Astrocyte (in vitro differentiated cells and primary cell): ENCODE measurements at places on chromosomes 5 and 9. TPM values are rescaled to one million over a fixed set of nuclear protein-coding genes. Genes with fewer than 3 reads are reported as not detected.

DNA sequence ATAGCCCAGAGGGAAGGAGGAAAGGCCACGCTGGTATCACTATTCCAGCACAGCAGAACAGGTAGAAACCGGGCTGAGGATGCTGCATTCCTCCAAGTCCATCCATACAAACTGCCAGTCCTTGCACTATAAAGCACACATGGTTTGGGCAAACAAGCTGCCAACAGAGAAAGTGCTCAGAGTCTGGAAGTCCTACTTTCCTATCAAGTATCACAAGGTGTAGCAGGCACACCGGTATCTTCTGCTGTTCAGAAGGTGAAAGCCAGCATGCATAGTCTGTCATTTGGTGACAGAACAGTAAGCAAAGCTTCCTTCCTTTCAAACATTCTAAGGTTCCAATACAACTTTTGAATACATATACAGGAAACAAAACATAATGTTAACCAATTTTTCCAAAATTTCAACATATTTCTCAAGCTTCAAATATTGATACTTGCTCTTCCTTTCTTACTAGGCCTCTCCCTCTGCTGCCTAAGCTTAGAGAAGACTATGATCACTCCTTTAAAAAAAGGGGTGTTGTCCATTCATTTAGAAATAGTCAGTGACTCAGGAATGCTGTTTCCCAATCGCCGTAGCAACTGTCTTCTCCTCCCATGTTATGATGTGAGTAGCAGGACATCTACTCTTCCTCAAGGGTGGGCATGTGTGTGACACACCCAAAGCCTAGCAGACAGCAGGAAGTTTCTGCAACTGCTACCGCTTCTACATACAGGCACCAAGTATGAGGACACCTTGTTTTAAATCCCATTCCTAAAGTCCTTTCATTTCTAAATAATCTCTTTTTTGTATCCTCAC is 14.7 kb downstream of the DIAPH1 start:
- DNase-seq = peak; percentile 87

GRCh38 chr5:119361594-119362125 is 5.8 kb downstream of the TNFAIP8 start:
- DNase-seq = no peak

DNA sequence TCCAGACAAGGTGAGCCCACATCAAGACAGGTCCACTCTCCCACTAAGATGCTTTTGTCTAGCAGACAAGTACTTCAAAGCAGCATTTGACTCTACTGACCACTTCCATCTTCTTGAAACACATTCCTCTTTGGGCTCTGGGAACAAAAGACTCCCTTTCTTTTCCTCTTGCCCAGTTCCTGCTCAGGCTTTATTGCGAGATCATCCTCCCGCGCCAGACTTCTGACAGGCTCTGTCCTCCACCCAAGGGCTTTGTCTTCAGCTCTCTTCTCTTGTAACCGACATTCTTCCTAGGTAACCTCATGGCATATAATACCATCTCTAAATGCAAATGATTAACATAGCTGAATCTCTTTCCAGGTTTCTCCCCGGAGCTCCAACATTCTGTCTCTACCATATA is 85.8 kb downstream of the NUDT12 start:
- no peak for DNase-seq

DNA sequence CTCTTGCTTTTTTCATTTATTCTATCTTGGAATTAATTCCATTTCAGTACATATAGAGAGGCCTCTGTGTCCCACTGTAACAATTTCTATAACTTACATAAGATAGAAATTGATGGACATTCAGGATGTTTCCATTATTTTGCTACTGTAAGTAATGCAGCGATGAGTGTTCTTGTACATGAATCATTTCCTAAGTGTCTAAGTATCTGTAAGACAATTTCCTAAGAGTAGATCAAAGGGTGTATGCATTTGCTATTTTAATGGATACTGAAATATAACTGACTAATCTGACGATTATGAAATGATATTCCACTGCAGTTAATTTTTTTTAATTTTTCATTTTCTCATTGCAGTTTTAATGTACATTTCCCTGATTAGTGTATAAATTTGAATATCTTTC is 23.0 kb upstream of the RBM22 start:
- DNase-seq = no peak

DNA sequence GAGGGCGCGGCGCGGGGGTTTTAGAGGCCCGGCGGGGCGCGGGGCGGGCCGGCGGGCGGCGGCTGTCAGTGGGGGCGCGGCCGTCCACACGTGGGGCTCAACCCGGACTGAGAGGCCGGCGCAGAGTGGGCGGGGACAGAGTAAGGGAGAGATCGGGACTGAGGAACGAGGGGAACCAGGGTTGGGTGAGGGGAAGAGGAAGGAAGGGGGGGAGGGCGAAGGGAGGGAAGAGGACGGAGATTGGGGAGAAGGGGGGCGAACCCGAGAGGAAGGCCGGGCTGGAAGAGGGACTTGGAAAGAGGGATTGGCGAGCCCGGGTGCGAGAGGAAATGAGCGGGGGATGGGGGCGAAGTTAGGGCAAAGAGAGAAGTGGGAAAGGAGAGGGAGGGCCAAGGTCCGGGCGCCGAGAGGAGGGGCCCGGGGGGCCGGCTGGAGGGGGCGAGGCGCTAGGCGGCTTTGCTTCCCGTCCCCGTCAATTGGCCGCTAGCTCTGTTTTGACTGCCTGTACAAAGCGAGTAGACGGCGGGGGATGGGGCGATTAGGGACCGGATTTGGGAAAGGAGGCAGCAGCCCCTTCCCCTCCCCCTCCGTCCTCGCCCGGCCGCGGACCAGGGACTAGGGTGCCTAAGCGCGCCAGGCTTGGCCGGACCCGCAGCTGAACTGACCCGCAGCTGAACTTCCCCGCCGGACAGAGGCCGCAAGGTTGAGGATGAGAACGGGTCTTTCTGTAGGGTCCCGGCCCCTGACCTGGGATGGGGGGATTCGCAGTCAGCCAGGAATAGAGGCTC is 399 bp upstream of the FBN2 start:
- peak; percentile 62 for DNase-seq

DNA sequence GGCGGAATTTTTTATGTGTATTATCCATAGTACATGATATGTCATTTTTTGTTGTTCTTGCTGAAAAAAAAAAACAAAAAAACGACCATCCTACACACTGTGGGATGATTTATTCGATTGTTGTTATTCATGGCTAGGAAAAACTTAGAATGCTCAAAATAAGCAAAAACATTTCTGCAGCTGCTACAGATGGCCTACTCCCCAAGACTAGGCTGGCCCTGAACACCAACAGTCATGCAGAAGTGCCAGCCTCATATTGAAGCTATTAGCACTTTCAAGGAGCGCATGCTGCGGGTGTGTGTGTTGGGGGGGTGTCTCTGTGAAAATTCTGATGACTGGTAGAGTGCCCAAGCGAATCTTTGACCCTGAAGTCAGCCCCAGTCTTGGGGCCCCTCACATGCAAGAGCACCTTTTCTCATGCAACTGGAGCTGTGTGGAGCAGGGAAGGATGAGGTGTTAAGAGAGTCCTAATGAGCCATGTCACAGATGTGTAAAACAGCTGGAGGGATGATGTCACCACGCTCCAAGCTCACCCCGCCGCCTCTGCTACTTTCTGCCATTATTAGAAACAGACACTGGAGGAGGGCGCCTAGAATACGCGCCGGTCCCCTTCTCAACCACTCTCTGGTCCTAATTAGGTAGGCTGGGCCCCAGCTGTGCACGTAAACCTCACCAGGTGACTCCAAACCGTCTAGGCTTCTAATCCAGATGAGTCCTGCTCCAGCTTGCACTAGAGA is 61.0 kb upstream of the SMIM23 start:
- no peak for DNase-seq

- DNase-seq = peak; percentile 20
Measured at GRCh38 chr5:10145923-10146401, 103.7 kb downstream of the ATPSCKMT start.

DNA sequence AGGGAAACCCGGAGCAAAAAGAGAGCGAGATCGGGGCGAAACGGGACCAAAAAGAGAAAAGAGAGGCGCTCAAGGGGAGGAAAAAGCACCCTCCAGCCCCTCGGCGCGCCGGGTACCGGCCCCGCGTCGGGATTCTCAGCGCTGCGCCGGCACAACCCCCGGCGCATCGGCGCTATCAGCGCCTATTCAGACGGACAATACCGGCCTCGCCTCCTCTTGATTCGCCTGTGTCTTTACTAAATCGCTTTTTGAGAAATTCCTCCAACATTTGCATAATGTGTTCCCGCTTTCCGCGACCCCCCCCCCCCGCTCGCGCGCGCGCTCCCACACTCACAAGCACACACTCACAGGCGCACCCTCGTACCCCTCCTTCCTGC is 578 bp downstream of the LHX6 start:
- no peak for DNase-seq

DNA sequence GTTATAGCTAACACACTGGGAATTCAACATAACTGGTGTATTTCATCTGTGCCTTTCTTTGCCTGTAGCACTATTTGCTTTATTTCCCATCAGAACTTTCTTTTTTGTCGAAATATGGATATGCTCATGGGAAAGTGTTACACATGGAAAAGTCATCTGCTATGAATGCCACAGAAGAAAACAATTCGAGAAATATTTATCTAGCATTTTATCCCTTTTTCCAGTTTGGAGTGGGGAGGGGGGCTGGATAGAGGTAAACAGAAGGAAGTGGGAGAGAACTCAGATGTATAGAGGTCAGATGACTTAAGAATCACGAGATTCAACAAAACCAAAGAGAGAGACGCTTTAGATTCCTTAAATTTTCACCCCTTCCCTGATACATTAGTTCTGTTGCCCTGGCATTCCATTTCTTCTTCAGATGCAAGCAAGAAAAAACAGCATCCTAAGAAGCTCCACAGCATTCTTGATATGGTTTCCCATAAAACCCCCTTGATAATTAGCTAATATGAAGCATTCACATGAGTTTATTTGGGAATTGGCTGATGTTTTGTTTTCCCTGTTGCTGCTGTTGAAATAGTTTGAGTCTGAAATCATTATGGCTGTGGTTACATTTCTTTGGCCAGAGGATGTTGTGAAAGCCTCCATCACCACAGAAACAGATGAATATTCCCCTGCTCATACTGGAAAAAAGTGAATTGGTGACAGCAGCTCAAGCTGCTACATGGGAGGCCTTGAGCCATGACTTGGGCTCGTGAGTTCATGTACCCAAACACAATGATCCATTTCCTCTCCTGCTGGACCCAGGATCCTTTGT is 335.8 kb upstream of the DAB2 start:
- DNase-seq = peak; percentile 97

DNA sequence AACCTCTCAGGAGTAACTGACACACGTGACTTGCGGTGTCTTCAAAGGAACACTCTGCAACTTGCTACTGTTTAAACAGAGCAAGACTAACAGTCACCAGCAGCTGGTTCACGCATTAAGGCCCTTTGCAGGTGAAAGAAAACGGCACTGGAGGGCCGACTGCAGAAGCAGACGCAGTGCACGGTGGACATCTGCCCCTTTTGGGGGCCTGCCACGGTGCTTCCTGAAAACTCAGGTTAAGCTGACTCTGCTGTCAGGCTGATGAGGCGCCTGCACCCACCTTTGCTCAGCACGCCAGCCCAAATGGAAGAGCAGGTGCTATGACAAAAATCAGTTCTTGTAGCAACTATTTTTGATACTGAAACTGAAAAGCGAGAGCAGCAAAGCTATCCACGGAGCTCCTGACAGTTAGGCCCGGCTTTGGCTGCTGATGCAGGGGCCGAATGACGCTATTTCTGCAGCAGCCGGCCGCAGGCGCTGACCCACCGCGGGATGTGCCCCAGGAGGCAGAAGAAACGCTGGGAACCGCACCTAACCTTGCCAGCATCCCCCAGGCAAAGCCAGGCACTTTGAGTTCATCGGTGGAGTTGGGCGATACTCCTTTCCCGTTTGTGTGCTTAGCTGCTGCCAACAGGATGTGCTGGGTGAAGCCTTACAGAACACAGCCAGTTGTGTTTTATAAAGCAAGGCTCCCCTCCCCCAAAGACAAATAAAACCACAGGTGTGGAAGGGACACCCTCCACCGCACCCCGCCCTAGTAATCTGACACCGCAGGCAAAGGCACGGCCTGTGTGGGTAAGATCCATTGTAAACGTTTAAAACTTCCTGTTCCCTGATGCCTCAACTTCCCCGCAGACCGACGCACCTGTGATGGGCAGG is 21.1 kb upstream of the TERT start:
- no peak for DNase-seq

GRCh38 chr9:109427886-109428285 is 70.2 kb downstream of the PTPN3 start:
- DNase-seq = no peak

- peak; percentile 50 for DNase-seq
Measured at GRCh38 chr5:25414742-25415141, 770.0 kb upstream of the CDH10 start.

- DNase-seq = peak; percentile 18
Measured at GRCh38 chr5:67643536-67643935, 446.9 kb upstream of the CD180 start.

- no peak for DNase-seq
Measured at GRCh38 chr5:91052977-91053740, 330.0 kb downstream of the ARRDC3 start.

- no peak for DNase-seq
Measured at GRCh38 chr9:135707252-135708138, 5.5 kb downstream of the KCNT1 start.

DNA sequence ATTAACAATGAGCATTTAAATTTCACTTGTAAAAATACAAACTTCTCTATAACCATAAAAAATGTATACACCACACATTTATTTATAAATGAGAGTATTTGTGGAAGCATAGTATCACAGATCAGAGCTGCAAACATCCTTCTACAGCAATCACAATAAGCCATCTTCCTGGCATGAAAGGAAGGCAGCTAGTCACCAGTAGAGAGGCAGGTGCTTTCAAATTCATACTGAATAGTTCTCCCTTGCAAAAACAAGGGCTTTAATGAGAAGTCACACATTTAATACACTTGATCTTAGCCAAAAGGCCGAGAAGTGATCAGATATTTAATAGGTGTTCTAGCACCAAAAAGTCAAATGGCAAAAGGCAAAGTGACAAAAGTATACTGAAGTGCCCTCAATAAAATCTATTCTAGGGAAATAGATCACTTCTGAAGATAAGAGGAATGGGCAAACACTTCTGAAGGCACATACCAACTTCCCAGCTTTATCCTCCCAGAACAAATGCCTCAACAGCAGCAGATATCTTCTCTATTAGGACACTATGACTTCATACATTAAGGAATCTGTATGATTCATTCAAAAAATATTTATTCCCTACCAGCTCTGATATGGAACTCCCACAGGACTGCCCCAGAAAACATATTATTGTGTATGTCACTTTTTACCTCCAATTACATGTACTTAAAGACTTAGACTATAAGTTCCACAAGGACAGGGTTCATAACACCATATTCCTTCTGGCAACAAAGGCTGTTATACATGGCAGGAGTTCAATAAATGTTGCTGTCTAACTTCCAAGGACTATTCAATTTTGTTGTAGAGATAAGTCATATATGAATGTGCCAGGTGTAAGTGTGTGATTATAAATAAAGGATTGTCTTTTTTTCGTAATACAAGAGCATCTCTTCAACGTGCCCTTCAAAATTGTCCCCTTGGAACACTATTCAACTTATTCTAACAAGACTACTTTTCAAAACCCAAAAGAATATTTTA is 31.7 kb downstream of the MAPKAP1 start:
- DNase-seq = peak; percentile 90

The SCGB3A2 gene
- 0.59 and 0.82 TPM in 2 replicates for total RNA-seq

The ARL14EPL gene
- not detected in 2 replicates for total RNA-seq

The ACOT12 gene
- 0.09 TPM in 1 of 2 replicates, not detected in the other for total RNA-seq

The ZBTB6 gene
- 7.4 and 8.5 TPM in 2 replicates for total RNA-seq

The MYMK gene
- total RNA-seq = not detected in 2 replicates

The REEP2 gene
- total RNA-seq = 16.0 and 17.2 TPM in 2 replicates

The PDE8B gene
- 0.18 and 0.22 TPM in 2 replicates for total RNA-seq

The PCA3 gene
- not detected in 2 replicates for total RNA-seq

The SHOC1 gene
- total RNA-seq = not detected in 2 replicates

The IFNK gene
- not detected in 2 replicates for total RNA-seq

The SEMA5A gene
- 13.8 and 15.3 TPM in 2 replicates for total RNA-seq

The AIF1L gene
- total RNA-seq = 20.2 and 23.7 TPM in 2 replicates

The TAF11L5 gene
- not detected in 2 replicates for total RNA-seq

The AGXT2 gene
- not detected in 2 replicates for total RNA-seq
